ENCODE measurements at places on chromosomes 12 and 14. TPM values are rescaled to one million over a fixed set of nuclear protein-coding genes. Genes with fewer than 3 reads are reported as not detected.

Gene IL26
- 0.23 TPM for total RNA-seq

Gene KLRC3
- 2.1 TPM for total RNA-seq

Gene CLEC4D
- not detected for total RNA-seq

Gene EIF2S3B
- total RNA-seq = 2.3 TPM

Gene B3GNT4
- total RNA-seq = 0.90 TPM

Gene SLCO1B1
- total RNA-seq = not detected

Gene DCN
- not detected for total RNA-seq

Gene PROX2
- total RNA-seq = 0.13 TPM

Gene PRH2
- total RNA-seq = not detected

Gene KCNK10
- not detected for total RNA-seq
